ENCODE measurements at places on chromosomes 7 and 10.
A peak's percentile ranks its signal among the peaks of the same experiment; 100 is the strongest.

DNA sequence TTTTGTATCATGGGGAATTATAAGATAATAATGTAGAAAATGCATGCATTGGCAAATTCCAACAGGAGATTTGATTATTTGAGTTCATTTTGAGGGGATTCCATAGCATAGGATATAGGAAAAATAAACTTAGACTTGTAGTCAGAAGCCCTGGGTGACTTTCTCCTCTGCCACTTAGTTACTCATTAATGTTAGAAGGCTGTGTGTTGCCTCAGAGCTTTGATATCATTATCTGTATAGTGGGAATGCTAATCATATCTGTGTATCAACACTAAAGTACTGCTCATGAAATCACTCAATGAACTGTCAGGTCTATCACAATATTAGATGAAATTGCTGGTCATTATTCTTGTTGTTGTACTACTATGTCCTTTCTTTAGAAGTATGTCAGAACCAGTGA, 23.0 kb upstream of the TEX47 start:
- no peaks in the 10 kb centered on the region for H3K4me1 ChIP-seq
- DNase-seq = no peak
- H3K4me3 ChIP-seq = no peak overlapping the region
- H3K36me3 ChIP-seq = no peaks in the 10 kb centered on the region
- H3K27ac ChIP-seq = no peak overlapping the region
- no peaks in the 10 kb centered on the region for H3K27me3 ChIP-seq

DNA sequence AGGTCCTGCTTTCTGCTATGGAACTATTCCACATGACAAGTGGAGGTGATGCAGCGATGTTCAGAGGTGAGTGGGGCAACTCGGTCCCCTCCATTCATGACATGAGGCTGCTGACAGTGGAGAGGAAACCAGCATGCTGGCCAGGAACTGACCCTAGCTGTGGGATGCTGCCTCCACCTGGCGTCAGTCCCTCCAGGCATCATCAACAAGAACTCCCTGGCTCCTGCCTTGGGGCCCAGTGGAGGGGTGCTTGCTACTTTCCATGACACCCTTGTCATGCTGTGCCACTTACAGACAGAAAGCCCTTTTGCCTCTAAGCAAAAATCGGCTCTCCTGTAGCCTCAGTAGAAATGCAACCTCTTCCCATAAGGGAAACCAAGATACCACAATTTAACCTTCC, 118.5 kb downstream of the LRRC18 start:
- no peak for DNase-seq
- no peaks in the 10 kb centered on the region for H3K4me1 ChIP-seq
- no peaks in the 10 kb centered on the region for H3K36me3 ChIP-seq
- no peak overlapping the region for H3K27ac ChIP-seq
- H3K27me3 ChIP-seq = no peaks in the 10 kb centered on the region

GRCh38 chr7:6268907-6269306, 3.5 kb downstream of the CYTH3 start:
- DNase-seq = no peak
- no peak overlapping the region for H3K4me3 ChIP-seq
- H3K27ac ChIP-seq = no peak overlapping the region
- no peaks in the 10 kb centered on the region for H3K27me3 ChIP-seq

DNA sequence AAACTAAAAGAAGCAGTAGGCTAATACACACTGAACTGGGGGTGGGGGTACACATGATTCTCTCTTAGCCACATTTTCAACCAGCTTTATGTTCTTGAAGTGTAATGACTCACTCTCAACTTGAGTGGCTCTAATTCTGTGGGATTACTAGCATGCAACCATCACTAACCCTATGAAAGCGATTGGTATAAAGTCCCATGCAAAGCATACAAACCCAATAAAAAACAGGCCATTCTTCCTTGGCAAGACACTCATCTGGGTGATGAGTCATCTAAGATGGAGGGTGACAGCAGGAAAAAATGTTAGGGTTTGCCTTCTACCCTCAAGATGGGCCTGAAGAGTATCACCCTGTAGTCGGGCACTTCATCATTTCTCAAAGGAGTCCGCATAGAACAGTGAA, 14.9 kb upstream of the PON3 start:
- H3K4me3 ChIP-seq = no peak overlapping the region
- H3K27ac ChIP-seq = no peak overlapping the region
- H3K4me1 ChIP-seq = no peaks in the 10 kb centered on the region
- H3K27me3 ChIP-seq = no peaks in the 10 kb centered on the region

GRCh38 chr7:90666186-90666585, 70.1 kb downstream of the CDK14 start:
- no peaks in the 10 kb centered on the region for H3K27me3 ChIP-seq
- no peaks in the 10 kb centered on the region for H3K36me3 ChIP-seq
- DNase-seq = no peak
- H3K4me3 ChIP-seq = no peak overlapping the region

GRCh38 chr10:121459622-121460453, 138.4 kb downstream of the FGFR2 start:
- no peak overlapping the region for H3K4me3 ChIP-seq
- H3K4me1 ChIP-seq = no peaks in the 10 kb centered on the region
- no peaks in the 10 kb centered on the region for H3K36me3 ChIP-seq
- no peak overlapping the region for H3K27ac ChIP-seq
- H3K27me3 ChIP-seq = no peaks in the 10 kb centered on the region
- DNase-seq = no peak

DNA sequence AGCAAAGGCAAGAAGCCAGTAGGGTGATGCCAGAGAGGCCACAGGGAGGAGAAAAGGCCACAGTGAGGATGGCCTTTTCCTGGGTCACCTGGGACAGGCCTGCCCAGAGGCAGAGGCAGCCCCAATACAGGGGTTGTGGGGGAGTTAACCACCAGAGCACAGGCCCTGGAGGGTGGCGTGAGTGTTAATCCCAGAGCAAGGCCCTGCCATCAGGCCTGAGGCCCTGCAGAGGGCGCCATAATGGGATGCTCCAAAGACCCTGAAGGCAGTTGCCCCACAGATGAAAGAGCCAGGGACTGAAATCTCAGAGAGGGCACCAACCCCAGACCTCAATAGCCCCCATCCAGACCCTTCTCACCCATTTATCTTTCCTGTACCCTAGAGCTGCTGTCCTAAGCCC, 23.9 kb downstream of the SLC13A4 start:
- no peak overlapping the region for H3K4me3 ChIP-seq
- H3K27me3 ChIP-seq = no peaks in the 10 kb centered on the region
- DNase-seq = no peak
- no peak overlapping the region for H3K27ac ChIP-seq
- no peaks in the 10 kb centered on the region for H3K36me3 ChIP-seq

DNA sequence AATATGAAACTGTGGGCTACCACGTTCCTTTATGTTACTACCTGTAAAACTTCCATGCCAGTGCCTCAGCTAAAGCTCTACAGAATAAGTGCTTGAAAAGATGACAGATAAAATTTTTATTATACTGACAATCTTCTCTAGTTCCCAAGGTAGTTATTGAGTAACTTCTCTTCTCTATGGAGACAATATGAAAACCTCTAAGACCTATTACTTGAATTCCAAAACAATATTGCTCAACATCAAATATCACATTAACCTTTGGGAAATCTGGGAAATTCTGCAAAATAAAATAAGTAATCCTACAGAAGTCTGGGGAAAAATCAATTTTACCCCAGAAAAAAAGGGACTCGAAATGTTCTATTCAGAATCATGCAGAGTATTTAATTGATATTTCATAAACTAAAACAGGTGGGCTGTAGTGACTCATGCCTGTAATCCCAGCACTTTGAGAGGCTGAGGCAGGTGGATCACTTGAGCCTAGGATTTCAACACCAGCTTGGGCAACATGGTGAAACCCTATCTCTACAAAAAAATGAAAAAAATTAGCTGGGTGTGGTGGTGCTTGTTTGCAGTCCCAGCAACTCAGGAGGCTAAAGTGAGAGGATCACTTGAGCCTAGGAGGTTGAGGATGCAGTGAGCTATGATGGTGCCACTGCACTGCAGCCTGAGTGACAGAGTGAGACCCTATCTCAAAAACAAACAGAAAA, 23.8 kb upstream of the ANK3 start:
- H3K4me3 ChIP-seq = no peak overlapping the region
- H3K36me3 ChIP-seq = no peaks in the 10 kb centered on the region

GRCh38 chr7:16432425-16432731, 11.0 kb upstream of the CRPPA start:
- DNase-seq = no peak
- H3K27ac ChIP-seq = no peak overlapping the region
- H3K4me3 ChIP-seq = no peak overlapping the region
- H3K27me3 ChIP-seq = peaks cover 5% of the 10 kb centered on the region

DNA sequence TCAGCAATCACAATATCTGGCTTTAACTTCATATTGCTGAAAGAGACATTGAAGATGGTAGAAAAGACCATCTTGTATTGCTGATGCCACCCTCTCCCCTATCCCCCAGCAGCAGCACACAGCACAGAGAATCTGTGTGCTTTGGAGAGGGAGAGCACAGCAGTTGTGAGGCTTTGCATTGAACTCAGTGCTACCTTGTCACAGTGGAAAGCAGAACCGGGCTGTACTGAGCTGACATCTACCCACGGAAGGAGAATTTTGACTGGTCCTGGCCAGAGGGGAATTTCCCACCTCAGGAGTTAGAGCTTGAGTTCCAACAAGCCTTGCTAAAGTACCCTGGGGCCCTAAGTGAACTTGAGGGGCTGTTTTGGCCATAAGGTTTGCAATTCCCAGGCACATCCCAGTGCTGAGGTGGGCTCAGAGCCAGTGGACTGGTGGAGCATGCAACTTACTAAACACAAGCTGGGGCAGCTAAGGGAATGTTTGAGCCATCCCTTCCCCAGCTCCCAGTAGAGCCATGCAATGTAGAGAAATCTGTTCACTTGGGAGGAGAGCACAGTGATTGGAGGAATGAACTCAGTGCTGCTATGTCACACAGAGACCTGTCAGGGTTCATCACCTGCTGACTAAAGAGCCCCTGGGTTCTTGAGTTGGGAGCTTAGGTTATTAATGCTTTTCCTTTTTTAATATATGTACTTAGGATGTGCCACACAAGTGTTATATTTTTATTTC, 62.1 kb downstream of the OR13A1 start:
- H3K4me1 ChIP-seq = no peaks in the 10 kb centered on the region
- no peaks in the 10 kb centered on the region for H3K27me3 ChIP-seq
- H3K36me3 ChIP-seq = no peaks in the 10 kb centered on the region

GRCh38 chr7:28856656-28857055, 101.5 kb downstream of the TRIL start:
- H3K27ac ChIP-seq = no peak overlapping the region
- peaks cover 7% of the 10 kb centered on the region for H3K27me3 ChIP-seq
- no peak overlapping the region for H3K4me3 ChIP-seq
- peaks cover 8% of the 10 kb centered on the region for H3K4me1 ChIP-seq

DNA sequence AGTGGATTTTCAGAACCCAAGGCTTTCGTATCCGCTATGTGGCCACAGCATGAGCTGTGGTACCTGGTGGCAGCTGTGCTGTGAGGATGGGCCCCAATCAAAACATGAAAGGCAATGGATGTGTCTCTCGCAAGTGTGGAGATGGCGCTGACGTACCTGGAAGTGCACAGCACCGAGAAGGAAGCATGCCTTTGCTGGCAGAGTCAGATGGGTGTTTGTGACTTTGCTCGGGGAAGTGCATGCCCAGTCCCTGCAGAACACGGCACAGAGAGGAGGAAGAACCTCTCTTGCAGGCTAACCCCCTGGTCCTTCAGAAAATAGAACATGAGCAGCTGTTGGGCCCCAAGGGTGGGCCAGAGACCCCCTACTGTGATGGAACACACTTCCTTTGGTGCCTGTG, 654.1 kb upstream of the ZWINT start:
- H3K4me1 ChIP-seq = no peaks in the 10 kb centered on the region
- no peak for DNase-seq
- H3K27me3 ChIP-seq = no peaks in the 10 kb centered on the region
- H3K4me3 ChIP-seq = no peak overlapping the region

DNA sequence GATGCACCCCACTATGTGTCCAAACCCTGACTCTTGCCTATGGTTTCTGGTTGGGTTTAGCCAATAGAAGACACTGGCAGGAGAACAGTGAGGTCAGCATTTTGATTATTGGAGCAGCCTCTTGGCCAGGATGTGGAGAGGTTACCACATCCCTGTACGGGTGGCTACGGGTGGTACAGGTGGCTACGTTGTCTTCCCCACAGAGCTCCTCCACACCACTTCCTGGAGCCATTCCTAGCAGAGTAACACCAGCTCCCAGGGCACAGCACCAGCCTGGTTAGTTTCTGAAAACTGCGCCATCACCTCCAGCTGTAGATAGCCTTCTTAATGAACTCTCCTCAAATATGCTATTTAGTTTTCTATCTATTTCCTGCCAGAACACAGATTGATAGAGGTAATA, 445.2 kb downstream of the INHBA start:
- no peak for DNase-seq
- no peak overlapping the region for H3K27ac ChIP-seq
- H3K4me1 ChIP-seq = no peaks in the 10 kb centered on the region

DNA sequence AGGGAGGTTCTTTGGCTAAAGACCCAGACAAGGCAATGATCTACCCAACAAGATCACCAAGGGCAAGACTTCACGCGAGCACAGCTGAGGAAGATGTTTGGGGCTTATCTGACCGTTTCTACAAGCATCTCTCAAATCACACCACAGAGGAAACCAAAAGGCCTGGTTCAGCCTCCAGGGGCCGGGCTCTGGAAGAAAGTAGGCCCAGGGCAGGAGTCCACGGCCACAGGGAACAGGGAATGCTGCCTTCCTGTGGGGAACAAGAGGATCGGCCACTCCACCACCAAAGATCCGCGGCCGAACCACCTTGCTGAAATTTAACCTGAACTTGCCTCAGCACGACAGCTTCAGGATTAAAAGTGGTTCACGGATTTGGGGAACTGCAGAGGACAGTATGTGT, 332.5 kb downstream of the PTPRN2 start:
- H3K27ac ChIP-seq = no peak overlapping the region
- H3K36me3 ChIP-seq = no peaks in the 10 kb centered on the region
- H3K27me3 ChIP-seq = no peaks in the 10 kb centered on the region
- no peaks in the 10 kb centered on the region for H3K4me1 ChIP-seq
- DNase-seq = no peak

DNA sequence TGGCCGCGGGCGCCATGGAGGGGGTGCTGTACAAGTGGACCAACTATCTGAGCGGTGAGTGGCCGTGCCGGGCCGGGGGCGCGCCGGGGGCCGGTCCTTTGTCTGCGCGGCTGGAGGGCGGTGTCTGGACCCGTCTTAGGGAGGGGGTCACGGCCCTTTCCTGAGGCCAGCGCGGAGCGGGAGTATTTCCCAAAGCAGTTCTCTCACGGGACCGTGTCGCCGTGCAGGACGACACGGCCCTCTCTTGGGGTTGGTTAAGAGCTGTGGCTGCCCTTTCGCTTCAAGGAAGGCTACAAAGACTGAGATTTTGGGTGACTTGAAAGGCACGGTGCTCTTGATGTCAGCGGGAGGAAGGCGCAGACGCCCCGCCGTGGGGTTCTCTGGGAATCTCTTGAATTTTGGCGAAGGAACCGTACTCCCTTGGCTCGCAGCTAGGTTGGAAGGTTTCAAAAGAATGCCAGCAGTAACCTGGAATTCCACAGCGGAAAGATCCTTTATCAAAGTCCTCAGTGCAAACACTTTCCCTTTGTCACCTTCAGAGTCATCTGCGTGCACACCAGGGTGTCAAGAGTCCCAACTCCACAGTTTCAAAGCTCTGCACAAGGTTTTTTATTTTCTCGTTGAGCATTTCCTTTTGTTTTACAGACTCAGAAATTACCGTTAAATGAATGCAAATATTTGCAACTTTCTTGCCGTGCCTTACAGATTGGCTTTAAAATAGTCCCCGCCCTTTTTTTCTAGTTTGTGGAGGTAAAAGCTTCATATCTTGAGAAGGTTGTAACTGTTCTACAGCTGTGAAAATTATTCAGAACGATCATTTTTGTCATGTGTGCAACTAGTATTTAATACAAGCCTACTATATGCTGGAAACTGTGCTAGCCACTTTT, 780 bp downstream of the PLEKHA8 start:
- H3K4me3 ChIP-seq = peak overlapping the region; percentile 74
- H3K4me1 ChIP-seq = peaks cover 16% of the 10 kb centered on the region
- no peaks in the 10 kb centered on the region for H3K27me3 ChIP-seq

- H3K27ac ChIP-seq = no peak overlapping the region
- H3K36me3 ChIP-seq = no peaks in the 10 kb centered on the region
- H3K4me3 ChIP-seq = no peak overlapping the region
Observed at GRCh38 chr7:137760111-137760510, 86.7 kb downstream of the DGKI start.
